ENCODE measurements at places on chromosomes 11 and 22. TPM values are rescaled to one million over a fixed set of nuclear protein-coding genes. Genes with fewer than 3 reads are reported as not detected.

The HYOU1 gene
- 295 TPM for total RNA-seq

- no peaks in the 10 kb centered on the region for H3K36me3 ChIP-seq
- H3K4me1 ChIP-seq, result no peaks in the 10 kb centered on the region
- no peak overlapping the region for H3K4me3 ChIP-seq
These were observed 1.0 kb upstream of the MAPK12 start for GRCh38 chr22:50262460-50262911.

The IFITM10 gene
- 0.23 TPM for total RNA-seq

GRCh38 chr11:106670069-106670468 lies 348.2 kb downstream of the GUCY1A2 start:
- no peaks in the 10 kb centered on the region for H3K27me3 ChIP-seq
- no peaks in the 10 kb centered on the region for H3K36me3 ChIP-seq
- H3K4me3 ChIP-seq, result no peak overlapping the region
- peak; percentile 5 for DNase-seq

- no peak for DNase-seq
- peaks cover 2% of the 10 kb centered on the region for H3K4me1 ChIP-seq
- no peaks in the 10 kb centered on the region for H3K27me3 ChIP-seq
These were observed 16.5 kb downstream of the WT1 start for GRCh38 chr11:32418836-32419235.

- DNase-seq, result no peak
- H3K27me3 ChIP-seq, result no peaks in the 10 kb centered on the region
- H3K36me3 ChIP-seq, result no peaks in the 10 kb centered on the region
These were observed 226.4 kb downstream of the ADAMTS15 start for GRCh38 chr11:130674686-130675308.

- H3K27me3 ChIP-seq, result no peaks in the 10 kb centered on the region
- peak within 1 kb of the TSS; percentile 10 for H3K4me3 ChIP-seq
These were observed at the start of gene MMP26 for GRCh38 chr11:4704054-4704789. Gene MMP26 (plus strand): TSS chr11:4704784.

- no peak for DNase-seq
- H3K4me1 ChIP-seq, result no peaks in the 10 kb centered on the region
- no peaks in the 10 kb centered on the region for H3K36me3 ChIP-seq
- H3K4me3 ChIP-seq, result no peak overlapping the region
- no peaks in the 10 kb centered on the region for H3K27me3 ChIP-seq
- H3K27ac ChIP-seq, result no peak overlapping the region
These were observed 12.5 kb upstream of the CLNS1A start for GRCh38 chr11:77650123-77650522.

The DERL3 gene
- total RNA-seq, result 8.7 TPM

Data from H1 (cell line).